SK-N-MC (cell line): ENCODE measurements at places on chromosomes 2 and 18.

DNA sequence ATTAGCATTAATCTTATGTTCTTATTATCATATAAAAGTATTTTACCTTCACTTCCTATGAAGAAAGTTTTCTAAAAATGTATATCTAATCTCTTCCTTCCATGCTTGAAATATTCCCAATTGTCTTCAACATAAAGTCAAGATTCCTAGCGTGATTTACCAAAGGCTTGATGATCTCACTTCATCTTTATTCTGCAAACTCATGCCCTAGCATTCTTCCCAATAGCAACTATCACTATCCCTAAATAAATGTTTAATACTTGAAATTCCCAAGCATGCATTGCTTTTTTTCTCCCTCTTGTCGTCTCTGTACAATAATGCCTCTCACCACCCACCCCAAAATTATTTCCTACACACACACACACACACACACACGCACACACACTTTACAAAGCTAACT lies 125.8 kb downstream of the VWC2L start:
- DNase-seq = no peak

- no peak for DNase-seq
Observed at GRCh38 chr2:237575869-237576862, 9.8 kb downstream of the PRLH start.

DNA sequence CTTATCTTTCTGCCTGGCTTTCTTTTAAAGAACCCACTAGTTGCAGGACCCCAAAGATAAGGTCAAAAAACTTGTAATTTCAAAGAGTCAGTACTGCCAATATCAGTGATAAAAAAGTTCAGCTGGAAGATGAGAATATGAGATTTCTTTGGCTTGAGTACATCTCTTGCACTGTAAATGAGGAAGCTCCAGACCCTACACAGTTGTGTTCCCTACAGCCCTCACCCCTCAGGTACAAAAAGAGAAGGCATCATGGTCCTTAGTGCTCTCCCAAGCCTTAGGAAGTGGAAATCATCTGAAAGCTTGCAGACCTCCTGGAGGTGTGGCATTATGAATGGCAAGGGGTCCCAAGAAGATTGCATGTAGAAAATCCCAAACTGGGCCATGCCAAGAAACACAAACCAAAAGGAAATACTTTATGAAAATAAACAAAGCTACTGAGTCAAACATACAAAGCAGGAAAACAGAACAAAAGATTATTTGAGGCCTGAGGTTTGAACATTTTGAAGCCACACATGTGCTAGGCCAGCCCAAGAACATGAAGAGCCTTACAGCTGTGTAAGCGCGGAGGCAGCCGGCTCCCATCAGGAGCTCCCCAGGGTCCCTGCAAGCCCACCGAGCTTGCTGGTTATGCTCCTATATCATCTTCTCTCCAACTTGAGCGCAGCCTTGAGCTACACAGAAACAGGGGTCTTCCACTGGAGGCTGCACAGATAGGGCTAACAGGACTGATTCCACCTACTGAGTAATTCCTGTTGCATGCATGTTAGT lies 217.0 kb downstream of the OSR1 start:
- DNase-seq = no peak

- peak; percentile 39 for DNase-seq
Observed at GRCh38 chr2:39513641-39514094, 76.6 kb upstream of the MAP4K3 start.

DNA sequence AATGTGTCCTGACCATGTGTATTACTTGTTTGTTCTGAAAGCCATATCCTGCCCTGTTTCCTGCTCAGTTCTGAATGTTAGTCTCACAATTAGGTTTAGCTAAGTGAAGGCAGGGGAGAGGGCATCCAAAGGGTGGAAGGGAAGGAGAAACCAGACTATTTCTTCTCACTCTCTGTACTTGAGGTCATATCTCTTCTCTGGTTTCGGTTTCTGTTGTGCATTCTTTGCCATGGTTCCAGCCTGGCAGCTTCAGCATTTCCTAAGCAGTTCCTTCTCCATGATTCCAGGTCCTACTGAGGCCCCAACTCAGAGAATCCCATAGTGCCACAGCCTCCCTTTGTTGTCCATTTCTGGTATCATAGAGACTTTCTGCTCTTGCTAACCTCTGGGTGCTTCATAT lies 40.3 kb upstream of the HNMT start:
- DNase-seq = no peak

- DNase-seq = no peak
Observed at GRCh38 chr2:202360646-202361045, 15.5 kb upstream of the BMPR2 start.

- DNase-seq = no peak
Observed at GRCh38 chr2:42566025-42566424, 2.4 kb upstream of the MTA3 start.

DNA sequence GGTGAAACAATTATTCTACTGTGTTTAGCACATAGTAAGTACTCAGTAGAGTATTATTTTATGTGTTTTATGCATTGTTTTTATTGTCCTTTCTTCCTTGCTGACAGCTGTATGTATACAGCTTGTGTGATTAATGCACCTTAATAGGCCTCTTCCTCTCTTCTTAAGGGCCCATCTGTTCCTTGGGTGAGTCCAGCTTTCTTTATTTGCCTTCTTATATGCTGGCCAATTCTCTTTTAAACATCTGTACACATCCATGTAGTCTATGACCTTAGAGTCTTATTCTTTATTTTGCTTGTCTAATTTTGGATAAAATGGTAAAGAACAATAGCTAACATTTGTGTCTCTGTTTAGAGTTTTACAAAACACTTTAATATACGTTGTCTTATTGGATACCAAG lies 333.7 kb upstream of the MEIS1 start:
- no peak for DNase-seq

GRCh38 chr2:100974712-100975520 lies 27.2 kb upstream of the RPL31 start:
- DNase-seq = no peak

GRCh38 chr2:11175293-11175795 lies 20.1 kb downstream of the SLC66A3 start:
- peak; percentile 77 for DNase-seq

DNA sequence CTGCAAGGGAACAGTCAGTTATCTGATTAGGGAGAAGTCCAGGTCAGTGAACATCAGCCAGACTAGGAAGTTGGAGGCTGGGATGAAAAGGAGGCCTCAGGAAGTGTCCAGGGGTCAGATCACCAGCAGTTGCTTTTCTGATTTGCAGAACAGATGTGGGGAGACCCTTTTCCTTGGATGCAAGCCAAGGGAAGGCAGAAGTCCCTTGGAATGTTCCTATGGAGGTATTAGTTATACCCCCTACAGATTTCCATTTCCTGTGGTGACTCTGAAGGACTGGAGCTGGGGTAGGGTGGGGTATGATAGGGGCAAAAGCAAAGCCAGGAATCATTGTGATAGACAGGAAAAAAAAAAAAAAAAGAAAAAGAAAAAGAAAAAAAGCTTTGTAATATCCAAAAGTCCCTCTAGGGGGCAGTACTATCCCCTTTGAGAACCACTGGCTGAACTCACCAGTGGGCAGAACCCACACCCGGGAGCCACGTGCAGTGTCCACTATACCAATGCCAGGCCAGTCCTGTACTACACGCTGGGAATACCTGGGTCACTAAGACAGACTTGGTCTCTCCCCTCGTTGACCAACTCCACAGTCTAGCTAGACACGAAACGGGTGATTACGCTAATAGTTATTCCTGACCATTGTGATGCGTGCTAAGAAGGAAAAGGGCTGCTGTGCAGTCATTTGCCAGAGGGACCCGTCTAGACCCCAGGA lies 7.4 kb downstream of the DYSF start:
- DNase-seq = no peak

GRCh38 chr2:150442484-150442883 lies 45.0 kb downstream of the RND3 start:
- DNase-seq = no peak

DNA sequence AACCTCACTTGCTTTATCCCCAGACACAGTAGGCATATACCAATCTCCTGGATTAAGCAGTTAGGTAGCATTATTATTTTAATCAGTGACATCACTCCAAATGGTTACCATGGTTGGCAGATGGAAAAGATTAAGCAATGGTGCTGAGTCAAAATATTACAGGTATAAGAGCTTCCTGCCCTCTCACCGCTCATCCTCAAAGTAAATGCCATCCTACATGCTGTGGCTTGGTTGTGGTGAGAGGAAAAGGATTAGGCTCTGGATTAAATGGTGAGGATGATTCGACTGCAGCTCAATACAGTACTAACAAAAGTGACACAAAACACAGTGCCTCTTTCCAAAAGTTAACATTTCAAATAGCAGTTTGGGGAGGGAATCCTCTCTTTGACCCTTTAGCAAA lies 108.9 kb upstream of the ACAA2 start:
- DNase-seq = no peak

DNA sequence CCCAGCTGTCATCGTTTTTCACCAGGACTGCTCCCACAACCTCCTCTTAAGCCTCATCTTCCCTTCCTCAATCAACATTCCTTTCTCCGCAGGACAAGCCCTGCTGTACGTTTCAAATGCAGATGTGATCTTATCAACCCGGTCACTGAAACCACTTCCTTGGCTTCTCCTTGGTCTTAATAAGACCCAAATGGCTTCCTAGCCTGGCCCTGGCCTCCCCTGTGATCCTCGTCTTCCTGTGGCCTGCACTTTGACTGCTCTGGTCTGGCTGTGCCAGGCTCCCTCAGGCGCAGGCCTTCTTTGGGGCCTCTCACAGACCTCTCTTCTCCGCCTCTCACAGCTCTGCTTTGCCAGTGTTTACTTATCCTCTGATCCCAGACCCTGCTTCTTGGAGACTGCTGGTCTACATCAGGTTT lies 4.7 kb upstream of the ADNP2 start:
- no peak for DNase-seq

GRCh38 chr2:230712443-230713330 lies at the start of gene CAB39:
Gene CAB39, plus strand, starts transcription at chr2:230712842. Its CDS starts 47,160 bp downstream, at chr2:230760002.
- DNase-seq = no peak

- no peak for DNase-seq
Observed at GRCh38 chr2:24285484-24286152, 74.7 kb downstream of the ITSN2 start.

GRCh38 chr18:80108739-80109675 lies at the start of gene ADNP2:
Gene ADNP2, plus strand, starts transcription at chr18:80109262. Its CDS starts 8,281 bp downstream, at chr18:80117543.
- peak; percentile 90 for DNase-seq

DNA sequence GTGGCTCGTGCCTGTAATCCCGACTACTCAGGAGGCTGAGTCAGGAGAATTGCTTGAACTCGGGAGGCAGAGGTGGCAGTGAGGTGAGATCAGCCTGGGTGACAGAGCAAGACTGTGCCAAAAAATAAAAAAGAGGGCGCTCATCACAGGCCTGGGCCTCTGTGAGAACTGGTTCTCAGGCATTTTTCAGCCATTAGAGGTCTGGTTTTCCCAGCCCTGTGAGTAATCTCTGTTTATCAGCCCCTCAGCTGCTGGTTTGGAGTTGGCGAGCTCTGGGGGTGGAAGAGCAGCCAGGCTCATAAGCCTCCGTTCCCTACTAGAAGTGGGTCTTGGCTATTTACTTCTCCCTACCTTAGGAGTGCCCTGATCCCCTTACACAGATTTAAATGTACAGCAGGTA lies 53.1 kb downstream of the CHRNA1 start:
- DNase-seq = no peak

- DNase-seq = no peak
Observed at GRCh38 chr2:215411941-215412743, 23.7 kb downstream of the FN1 start.

- no peak for DNase-seq
Observed at GRCh38 chr2:38489846-38490245, 112.8 kb upstream of the ATL2 start.

GRCh38 chr2:34188464-34189303 lies 589.6 kb upstream of the FAM98A start:
- DNase-seq = no peak

DNA sequence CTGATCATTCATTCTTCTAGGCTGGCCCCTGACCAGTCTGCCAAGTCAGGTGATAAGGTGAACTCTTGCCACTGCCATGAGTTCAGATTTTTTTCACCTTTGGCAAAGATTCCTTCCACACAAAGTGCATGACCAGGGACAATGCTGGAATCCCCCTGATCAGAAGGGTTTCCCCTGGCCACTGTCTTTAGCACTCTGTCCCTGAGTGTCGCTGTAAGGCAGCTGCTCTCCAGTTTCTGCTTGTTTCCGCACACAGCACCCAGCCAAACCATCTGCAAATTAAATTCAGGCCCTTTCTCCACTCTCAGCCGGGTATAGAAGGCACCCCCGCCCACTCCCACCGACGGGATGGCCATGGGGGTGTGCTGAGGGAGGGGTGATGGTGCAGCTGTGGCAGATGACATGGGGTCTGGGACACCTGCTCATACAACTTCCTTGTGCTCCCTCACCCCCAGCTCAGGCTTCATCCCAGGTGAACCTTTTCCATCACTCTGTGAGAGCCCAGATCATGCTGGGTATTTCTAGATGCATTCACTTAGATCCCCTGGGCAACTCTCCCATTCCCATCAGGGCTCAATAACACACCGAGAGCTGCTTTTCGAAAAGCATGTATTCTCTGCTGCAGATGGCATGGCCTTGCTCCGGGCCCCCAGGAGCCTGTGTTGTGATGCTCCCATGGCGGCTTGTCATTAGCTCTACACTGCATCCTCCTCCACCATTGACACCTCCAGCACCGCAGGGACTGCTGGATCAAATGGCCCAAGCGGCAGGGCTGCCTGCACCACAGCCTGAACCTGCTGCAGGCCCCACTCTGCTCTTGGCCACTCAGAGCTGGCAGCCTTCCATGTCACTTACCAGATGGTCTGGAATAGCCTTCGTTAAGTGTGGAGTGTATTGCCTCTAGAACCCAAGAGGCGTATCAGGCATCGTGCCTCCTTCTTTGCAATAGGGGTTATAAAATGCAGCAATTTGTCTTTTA lies 52.3 kb upstream of the ROCK2 start:
- no peak for DNase-seq

DNA sequence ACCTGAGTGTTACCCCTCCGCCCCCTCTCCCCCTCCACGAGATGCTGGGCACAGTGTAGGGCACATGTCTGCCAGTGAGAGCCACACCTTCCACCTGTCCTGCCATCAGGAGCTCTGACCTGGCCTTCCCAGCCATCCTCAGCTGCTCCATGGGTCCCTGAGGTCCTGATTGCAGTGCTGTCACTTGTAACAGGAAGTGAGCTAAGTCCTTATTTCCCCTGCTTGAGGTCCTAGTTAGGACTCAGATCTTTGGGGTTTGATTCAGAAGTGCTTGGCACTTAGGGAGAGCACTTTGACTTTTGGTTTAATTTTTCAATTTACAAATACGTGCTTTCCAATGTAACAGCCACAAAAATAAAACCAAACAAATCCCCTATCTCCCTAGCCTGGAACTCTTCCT lies 125.5 kb downstream of the WDSUB1 start:
- DNase-seq = no peak
